ENCODE measurements at places on chromosomes 1 and 21.

GRCh38 chr1:179825206-179825605, 52.4 kb downstream of the TOR1AIP2 start:
- DNase-seq, result no peak

DNA sequence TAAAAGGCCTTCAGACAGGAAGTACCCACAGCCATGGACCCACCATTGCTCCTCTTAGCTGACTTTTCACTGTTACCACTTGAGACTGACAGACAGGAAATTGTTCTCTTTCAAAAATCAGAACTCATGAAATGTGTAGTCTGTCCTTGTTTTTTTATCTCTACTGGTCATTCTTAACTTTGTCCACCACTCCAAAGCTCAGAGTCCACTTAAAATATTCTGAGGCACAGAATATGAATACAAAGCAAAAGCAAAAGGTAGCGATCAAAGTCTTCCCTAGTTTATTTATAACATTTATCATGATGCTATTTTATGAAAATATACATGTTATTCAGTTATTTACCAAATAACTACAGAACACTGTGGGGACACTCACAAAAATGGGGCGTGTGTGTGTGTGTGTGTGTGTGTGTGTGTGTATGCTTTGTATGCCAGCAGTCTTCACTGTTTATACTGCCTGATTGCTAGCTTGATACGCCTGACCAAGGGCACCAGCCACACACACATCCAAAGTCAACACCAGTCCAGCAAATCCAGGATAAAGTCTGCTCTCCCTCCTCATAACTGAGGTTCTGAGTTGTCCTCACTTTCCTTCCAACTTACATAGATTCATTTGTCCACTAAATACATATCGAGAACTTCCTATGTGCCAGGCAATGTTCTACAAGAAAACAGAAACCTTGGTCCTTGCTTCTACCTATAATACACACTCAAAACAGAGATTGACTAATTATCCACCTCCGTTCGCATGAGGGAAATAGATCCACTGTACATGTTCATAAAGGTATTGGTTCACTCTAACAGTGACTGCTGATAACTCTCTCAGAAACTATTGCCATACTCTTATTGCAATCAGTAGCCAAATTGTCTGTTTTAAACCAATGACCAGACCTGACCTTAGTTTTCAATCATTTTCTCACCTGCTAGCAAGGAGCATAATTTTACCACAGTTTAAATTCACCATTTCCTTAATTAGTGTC, 79.4 kb downstream of the ERICH3 start:
- no peak for DNase-seq

DNA sequence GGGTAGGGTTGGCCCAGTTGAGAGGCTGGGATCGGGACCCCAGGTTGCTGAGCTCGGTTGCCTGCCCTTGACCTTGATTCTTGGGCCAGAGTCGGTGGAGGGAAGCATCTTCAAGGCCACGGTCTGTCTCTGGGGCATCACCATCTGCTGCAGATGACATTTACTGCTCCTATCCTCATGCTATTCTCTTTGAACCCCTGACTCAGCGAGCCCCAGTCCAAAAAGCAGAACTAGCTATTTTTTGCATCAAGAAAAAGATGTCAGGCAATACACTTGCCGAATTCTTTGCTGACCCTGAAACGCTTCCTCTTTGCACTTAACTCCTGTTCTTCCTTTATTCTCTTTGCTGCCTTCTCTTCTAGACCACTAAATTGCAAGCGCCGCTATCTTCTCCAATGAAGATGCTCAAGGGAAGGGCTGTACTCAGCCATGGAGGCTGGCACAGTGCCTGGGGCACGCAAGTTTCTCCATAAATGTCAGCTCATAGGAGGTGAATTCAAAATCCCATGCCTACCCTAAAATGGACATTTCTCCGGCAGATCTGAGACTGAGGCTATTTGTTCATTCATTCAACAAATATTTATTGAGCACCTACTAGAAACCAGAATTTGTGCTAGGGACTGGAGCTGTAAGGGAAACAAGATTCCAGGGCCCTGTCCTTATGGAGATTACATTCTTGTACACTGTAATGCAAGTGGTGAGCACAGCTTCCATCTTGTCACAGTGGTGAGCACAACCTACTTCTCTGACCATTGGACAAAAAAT, 20.5 kb upstream of the CAPZB start:
- no peak for DNase-seq

GRCh38 chr21:43771199-43771675, 4.9 kb downstream of the CSTB start:
- DNase-seq, result no peak

DNA sequence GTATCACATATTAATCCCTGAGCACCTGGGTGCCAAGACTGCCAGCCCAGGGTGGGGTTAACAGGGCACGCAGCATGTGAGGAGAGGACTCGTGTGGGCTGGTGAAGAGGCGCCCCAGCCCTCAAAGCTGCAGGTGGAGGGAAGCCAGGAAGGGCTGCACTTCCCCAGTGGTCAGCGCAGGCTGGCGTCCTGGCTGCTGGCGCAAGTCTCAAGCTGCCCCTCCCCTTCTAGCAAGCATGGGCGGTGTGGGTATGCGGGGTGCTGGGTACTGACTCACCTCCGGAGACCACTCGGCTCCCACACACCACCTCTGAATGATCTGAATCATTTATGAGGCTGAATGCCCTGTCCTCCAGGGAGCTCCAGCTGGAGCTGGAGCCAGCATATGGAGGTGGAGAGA, 44.0 kb downstream of the EIF2D start:
- no peak for DNase-seq

DNA sequence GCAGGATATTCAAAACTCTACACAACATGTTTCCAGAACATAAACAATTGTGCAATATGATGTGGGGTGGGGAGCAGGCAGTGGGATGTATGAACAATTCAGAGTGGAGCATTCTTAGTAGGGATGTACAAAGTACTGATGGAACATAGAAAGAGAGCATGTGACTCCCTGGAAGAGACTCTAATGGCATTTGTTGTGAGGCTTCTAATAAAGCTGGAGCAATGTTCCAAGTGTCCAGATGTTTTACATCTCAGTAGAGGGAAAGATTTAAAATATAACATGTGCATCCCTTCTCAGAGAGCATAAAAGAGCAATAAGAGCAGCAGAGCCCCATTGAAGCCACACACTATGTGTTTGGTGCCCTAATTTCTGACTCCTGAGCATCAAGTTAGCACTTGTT, 116.5 kb downstream of the BRINP2 start:
- no peak for DNase-seq

- DNase-seq, result no peak
Observed at GRCh38 chr1:51439053-51439452, 80.0 kb downstream of the EPS15 start.
